CD4-positive, alpha-beta T cell treated with Interleukin-4 for 1 hour (primary cell): ENCODE measurements at places on chromosomes 7 and 10.

GRCh38 chr10:1715821-1716220 is 21.5 kb downstream of the ADARB2 start:
- no peak for DNase-seq

DNA sequence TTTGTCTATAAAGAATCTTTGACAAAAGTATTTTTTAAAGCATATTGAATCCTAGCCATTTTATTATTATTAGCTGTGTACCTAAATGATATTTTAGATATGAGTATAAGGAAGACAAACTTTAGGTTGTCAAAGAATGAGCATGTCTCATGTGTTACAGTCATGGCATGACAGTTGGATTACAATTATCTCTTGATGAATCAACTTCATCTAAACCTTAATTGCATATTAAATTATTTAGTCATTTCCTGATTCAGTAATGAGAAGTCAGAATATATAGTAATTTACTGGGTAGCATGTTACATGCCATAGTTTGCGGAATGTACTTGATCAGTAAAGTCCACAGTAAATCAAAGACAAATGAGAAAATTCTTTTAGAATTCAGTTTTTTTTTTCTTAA is 59.2 kb downstream of the MAPK8 start:
- DNase-seq, result no peak

- no peak for DNase-seq
These were observed 106.1 kb downstream of the SGMS1 start for GRCh38 chr10:50517626-50518025.

- no peak for DNase-seq
These were observed 25.5 kb downstream of the FGFBP3 start for GRCh38 chr10:91883549-91884444.

GRCh38 chr7:105876964-105877601 is 684 bp upstream of the ATXN7L1 start:
- no peak for DNase-seq
